ENCODE measurements at places on chromosomes 5 and 9. TPM values are rescaled to one million over a fixed set of nuclear protein-coding genes. Genes with fewer than 3 reads are reported as not detected.

DNA sequence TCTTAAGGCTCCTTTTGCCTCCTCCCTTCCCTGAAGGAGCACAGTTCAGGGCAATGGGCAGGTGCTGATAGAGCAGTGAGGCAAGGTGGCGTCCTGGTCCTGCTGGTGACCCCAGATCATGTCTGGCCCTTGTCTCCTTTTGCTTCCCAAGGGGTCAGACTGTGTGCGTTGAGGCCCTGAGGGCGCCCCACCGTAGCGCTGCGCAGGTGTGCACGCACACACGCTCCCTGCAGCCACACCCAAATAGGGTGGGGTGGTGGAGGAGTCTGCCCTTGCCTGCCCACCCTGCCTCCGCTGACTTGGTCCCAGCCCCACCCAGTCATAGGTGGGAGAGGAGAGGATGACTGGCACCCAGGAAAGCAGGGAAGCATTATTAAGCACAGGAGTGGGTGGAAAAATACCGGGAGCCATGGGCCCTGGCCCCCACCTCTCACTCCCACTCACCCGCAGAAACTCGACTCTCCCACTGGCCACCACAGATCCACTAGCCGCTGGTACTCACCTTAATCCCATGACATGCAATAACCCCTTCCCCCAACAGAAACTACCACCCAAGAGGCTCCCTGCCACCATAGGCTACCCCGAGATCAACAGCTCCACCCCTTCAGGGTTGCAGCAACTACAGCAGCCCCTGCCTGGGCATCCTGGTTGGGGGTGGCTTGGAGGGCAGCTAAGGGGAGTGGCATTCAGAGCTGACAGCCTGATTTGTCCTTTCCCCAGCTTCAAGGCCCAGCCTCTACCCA is 16.7 kb downstream of the PDLIM4 start:
- no peak for DNase-seq

DNA sequence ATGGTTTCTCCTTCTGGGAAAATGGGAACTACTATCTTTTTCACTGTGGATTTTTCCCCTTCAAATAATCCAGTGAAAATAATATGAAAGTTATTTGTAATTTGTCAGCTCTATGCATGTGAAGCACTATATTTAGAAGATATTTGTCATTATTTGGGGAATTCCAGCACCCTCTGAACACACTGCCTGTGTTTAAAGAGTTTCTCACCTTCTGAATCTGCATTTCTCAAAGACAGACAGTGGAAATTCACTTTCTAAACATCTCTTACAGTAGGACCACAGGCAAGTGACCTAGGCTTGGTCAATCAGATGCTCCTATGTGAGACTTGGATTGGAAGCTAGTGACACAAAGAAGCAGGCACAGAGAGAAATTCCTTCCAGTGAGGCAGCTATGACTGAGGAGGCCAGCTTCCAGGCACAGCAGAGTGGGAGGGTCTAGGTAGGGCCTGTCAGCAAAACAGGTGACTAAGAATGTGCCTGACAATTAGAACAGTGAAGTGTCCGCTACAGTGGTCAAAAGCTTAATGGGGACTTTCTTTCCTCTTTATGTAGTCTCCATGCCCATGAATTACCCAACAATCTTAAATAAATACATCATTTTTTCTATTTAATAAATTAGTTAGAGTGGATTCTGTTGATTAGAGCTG is 167.2 kb downstream of the HMHB1 start:
- DNase-seq: no peak

DNA sequence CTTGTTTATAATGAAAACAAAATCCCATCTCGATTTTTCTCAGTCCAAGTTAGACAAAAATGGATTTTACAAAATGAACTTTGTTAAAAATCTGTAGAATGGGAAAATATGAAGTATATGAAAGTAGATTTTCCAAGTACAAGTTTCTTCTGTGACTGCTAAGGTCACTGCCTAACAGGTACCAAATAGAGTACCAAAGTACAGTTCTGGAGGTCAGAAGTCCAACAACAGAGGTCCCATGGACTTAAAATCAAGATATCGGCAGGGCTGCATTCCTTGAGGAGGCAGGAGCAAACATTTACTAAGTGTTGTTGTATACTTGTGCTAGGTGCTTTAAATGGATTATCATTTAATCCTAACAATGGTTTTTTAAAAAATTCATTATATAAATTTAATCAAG is 5.9 kb downstream of the YTHDC2 start:
- DNase-seq: no peak

Gene SH3PXD2B
- total RNA-seq: 25.2 TPM

Gene CDC20B
- total RNA-seq: not detected

Gene GNG10
- 89.8 TPM for total RNA-seq

Data from Caki2 (cell line).